ENCODE measurements at places on chromosomes 2 and 18.

DNA sequence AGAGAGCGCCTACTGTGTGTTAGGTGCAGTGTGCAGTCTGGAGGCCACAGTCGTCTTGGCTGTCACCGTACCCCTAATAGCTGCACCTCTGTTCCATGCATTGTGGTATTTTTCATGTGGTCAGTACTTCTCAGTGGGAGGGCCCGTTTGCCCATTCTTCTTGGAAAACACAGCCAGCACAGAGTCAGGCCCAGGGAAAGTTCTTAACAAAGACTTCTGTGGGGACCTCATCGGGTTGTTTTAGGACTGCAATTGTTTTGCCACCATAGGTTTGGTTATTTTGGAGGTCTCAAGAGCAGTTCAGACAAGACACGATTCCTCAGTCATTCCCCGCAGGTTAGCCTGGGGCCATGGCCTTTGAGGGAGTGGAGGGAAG is 62.3 kb downstream of the SMIM21 start:
- no peak for DNase-seq

DNA sequence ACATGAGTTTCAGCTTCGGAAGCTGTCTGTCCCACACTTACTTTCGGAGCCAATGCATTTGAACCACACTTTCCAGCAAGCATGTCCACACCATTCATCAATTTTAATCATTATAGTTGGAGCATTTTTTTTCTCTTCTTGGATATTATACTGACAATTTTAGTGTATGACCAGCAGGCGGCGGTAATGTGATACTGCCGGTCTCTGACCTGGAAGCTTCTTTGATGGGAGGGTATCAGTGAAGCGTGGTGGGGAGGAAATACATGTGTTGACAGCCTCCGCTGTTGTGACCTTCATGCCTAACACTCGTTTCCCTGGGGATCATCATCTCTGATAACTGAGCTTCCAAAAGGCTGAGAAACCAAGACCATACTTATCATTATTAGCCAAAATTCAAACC is 231.7 kb downstream of the GBX2 start:
- no peak for DNase-seq

DNA sequence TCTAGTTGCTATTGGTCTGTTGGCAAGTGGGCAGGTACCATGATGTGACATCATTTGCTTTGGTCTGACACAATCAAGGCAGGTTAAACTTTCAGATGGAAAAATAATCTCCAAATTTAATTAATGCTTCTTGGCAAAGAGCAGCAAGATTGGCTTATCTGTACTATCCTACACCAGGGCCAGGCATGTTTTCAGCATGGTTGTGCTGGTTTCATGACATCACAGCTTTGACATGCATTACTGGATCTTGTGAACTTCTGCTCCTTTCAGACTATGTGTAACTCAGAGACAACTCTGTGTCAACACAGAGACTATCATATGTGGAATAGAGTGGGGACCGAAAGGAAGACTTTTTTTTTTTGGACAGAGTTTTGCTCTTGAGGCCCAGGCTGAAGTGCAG is 520.5 kb downstream of the TDRD15 start:
- no peak for DNase-seq

GRCh38 chr2:136323195-136323594 is 205.2 kb upstream of the CXCR4 start:
- no peak for DNase-seq

- no peak for DNase-seq
Observed at GRCh38 chr2:3420769-3421397, 41.4 kb downstream of the TRAPPC12 start.
